ENCODE measurements at places on chromosomes 7 and 10.

- no peak for DNase-seq
Observed at GRCh38 chr10:994836-995558, 6.8 kb downstream of the GTPBP4 start.

DNA sequence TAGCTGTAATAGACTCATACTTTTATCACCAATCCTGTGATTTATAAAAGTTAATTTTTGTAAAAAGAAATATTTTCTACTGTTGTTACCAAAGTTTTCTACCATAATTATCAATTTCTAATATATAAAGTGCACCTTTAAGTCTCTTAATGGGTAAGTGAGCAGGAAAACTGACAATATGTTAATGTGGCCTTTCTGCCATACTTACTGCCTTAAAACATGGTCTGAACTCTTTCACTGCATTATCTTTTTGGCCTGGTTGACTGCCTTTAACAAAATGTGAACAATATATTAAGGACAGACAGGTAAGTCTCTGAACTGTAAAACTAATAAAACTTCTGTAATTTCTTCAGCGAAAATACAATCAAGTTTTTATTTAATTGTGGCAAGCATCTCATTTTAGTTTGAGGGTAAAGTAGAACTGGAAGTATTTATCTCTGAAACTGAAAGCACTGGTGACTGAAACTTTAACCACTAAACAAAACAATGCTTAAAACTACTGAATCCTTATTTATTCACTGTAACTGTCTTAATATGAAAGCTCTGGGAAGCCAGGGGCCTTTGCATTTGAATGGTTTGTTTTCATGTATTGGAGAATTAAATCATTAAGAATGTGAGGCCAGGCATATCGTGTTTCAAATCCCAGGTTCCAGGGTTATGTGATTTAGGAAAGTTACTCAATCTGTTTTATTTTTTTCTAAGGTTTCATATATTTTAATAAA lies 948.8 kb upstream of the POT1 start:
- DNase-seq: no peak

DNA sequence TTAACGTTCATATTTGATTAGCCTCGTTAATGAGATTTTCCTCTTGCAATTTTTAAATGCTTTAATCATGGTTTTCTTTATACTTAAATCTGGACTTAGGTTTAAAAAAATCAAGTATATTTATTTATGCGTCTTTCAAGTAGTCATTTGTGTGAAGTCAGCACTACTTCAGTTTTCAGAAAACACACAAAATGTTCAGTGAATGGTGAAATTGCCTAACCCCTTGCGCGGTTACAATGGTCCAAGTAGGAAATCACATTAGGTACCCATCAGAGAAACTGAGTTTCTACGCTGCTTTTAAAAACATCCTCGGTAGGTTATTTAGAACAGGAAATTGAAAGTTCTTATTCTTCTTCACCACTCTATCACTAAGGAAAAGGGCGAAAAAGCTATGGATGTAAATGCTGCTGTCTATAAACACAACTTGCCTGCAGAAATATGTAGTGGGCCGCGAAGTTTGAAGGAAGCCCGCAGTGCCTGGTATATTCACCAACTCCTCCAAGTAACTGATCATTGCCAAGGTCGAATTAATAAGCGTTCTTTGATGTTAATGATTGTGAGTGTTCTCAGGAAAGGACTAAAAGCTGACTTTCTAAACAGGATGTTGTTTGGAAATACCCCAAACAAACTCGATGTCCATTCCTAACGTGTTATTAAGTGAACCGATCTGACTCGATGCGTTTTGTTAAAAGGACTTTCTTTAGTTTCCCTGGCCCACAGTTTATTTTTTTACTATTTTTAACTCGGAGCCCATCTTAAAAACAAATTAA lies 1.0 kb downstream of the SYPL1 start:
- no peak for DNase-seq

DNA sequence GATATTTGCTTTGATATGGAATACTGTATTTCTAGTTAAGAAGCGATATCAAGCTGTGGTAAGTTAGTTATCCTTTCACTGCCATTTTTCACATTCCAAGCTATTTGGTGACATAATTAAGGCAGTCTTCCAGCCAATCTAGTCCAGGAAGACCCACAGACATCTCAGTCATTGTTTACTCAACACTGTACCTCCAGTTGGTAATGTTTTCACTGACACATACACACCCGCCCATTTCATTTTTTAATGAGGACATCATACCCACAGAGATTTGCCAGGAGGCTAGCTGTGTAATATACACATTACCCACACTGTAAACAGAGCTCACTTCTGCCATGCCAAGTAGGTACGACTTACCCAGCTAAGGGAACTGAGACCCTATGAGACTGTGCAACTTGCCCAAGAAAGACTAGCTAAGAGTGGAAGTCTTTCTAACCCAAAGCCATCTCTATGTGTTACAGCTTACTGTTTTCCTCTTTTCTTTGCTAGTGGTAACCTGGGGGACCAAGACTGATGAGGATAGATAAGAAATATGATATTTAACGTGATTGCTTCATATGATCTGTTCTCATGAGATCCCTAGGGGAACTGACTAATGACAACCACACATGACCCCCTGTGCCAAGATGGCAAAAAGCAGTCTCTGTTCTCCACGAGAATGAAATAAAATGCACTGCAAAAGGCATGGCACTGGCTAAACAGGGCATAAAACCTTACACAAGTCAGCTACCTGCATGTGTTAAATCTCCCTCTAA lies 179.0 kb downstream of the DGKI start:
- no peak for DNase-seq

- no peak for DNase-seq
Observed at GRCh38 chr10:128482052-128482451, 355.8 kb upstream of the MKI67 start.

DNA sequence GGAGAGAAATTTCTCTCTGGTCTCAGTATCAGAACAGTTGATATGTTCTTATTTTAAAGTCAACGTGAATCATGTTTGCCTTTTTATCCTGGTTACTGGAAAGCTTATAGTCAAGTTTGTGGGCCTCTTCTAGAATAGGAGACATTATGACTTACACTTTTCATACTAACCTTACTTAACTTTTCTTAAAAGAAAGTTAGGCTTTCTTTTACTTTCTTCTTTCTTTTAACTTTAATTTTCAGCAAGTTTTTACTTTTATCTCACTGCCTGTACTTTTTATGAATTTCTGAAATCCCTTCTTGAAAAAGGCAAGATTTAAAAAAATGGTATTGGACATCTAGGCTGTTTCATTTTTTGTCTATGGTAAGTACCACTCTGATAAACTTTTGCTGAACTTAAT lies 75.2 kb upstream of the DNAJB12 start:
- DNase-seq: no peak

Measured in stimulated activated CD8-positive, alpha-beta memory T cell treated with anti-CD3 and anti-CD28 coated beads, Interleukin-12 subunit alpha, Interleukin-12 subunit beta, amount 100 ng/mL, for 1 hour (primary cell).